ENCODE measurements at places on chromosomes 2 and 18. TPM values are rescaled to one million over a fixed set of nuclear protein-coding genes. Genes with fewer than 3 reads are reported as not detected.

DNA sequence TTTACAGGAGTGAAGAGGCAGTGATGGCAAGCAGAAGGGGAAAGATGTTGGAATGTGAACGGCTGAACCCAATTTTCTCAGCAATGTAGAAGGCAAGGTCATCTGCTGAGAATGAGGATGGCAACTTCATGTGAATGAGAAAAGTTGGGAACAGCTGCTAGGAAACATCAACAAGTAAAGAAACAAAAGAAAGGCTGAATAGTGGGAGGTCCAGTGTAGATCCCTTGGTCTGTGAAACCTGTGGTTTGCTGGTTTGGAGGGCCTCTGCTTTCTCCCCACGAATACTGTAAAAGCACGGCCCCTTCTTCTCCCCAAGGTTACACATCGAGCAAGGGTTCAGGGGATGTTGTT is 27.4 kb downstream of the MARCHF4 start:
- no peaks in the 10 kb centered on the region for H3K36me3 ChIP-seq
- no peak overlapping the region for H3K27ac ChIP-seq
- DNase-seq = no peak
- no peaks in the 10 kb centered on the region for H3K4me1 ChIP-seq

DNA sequence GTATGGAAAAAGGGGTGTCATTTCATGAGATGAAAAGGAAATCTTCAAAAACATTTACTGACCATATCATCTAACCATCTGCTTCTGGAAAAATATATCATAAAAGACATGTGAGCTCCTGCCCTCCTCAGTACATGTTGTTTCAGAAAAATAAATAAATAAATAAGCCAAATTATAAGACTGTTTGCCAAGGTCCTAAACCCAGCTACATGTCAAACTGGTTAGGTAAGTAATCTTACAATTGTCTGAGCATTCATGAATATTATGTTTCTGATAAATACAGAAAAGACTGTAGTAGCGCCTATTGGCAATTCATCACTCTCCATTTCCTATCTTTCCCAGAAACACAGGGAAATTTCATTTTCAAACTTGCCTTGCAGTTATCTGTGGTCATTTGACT is 138.9 kb upstream of the SETBP1 start:
- H3K36me3 ChIP-seq = no peaks in the 10 kb centered on the region
- no peaks in the 10 kb centered on the region for H3K27me3 ChIP-seq
- peaks cover 10% of the 10 kb centered on the region for H3K4me1 ChIP-seq
- H3K27ac ChIP-seq = no peak overlapping the region
- DNase-seq = no peak

DNA sequence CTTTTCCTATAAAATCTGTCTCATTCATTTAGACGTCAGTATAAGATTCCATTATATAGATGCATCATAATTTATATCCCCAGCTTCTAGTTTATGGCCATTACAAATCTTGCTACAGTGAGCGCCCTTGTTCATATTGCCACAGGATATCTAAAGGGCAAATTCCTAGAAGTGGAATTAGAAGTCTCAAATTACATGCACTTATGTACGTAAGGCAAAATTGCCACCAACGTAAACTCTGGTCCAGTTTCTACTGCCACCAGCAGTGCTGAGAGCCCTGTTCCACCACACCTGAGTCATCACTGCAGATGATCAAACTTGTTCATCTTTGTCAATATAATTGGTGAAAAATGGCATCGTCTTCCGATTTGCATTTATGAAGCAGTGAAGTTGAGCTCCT is 90.9 kb upstream of the ID2 start:
- H3K27me3 ChIP-seq = peaks cover 12% of the 10 kb centered on the region
- H3K36me3 ChIP-seq = no peaks in the 10 kb centered on the region
- no peak for DNase-seq
- no peak overlapping the region for H3K4me3 ChIP-seq
- H3K27ac ChIP-seq = no peak overlapping the region

DNA sequence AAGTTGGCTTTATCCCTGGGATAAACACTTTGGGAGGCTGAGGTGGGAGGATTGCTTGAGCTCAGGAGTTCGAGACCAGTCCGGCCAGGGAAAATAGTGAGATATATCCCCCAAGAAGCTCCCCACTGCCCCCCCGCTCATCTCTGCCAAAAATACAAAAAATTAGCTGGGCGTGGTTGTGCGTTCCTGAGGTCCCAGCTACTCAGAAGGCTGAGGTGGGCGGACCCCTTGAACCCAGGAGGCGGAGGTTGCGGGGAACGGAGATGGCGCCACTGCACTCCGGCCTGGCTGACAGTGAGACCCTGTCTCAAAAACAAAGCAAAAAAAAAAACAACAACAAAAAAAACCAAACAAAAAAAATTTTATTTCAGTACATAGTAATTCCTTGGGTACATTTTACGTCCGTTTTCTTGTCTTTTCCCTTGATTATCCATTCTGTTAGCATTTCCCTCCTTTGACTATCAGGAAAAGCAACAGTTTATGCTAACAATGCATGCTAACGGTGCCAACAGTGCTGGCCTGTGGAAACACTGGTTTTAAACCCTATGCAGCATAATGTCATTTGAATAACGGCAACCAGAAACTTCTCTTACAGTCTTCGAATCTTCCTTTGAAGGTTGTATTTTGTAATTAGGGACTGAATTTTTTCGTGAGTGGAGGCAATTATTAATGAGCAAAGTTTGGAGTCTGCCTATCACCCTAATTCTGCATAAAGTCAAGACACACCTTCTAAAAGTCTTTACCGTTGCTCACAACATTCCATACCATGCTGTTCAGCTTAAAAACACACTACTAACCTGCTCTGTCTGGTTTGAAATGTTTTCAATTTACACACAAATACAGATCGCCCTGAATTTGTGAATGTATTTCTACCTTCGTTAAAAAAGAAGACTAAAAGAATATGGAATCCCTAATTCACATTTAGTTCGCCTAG is 721 bp upstream of the MIB1 start:
- H3K4me1 ChIP-seq = peaks cover 9% of the 10 kb centered on the region
- no peak overlapping the region for H3K27ac ChIP-seq
- H3K4me3 ChIP-seq = peak overlapping the region; percentile 97
- no peaks in the 10 kb centered on the region for H3K36me3 ChIP-seq

DNA sequence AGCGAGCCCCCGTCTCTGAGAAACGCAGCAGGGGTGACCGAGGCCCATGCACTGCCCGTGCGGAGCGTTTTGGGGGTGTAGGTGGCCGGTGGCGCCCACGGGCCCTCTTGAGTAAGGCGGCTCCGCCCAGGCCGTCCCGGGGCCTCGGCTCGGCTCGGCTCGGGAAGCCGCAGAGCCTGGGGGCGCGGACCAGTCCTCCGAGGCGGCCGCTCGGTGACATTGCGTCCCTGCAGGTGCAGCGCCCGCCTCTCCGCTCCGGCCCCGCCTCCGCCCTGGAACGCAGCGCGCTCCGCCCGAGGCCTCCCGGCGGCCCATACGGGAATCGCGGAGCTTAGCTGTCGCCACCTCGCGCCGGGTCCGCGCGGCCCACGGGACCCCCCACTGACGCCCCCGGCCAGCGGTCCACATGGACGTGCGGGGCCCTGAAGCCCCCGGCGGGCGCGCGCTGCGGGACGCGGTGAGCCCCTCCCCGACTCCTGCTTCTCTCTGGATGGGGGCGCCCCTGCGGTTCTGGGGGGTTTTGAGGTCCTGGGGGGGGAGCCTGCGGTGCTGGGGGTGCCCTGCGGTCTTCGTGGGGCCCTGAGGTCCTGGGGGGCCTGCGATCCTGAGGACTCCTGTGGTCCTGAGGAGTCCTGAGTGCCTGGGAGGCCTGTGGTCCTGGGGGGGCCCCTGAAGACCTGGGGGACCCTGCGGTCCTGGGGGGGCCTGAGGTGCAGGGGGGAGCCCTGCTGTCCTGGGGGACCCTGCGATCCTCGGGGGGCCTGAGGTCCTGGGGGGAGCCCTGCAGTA is at the start of gene HSBP1L1:
HSBP1L1 (plus strand) TSS at position 314 of the 789 bp plus-strand sequence; CDS start at position 407, 93 bp downstream.
- peak within 1 kb of the TSS; percentile 41 for H3K27ac ChIP-seq
- DNase-seq = peak; percentile 76
- peaks cover 23% of the 10 kb centered on the region for H3K4me1 ChIP-seq
- peak within 1 kb of the TSS; percentile 60 for H3K4me3 ChIP-seq
- no peaks in the 10 kb centered on the region for H3K36me3 ChIP-seq
- peaks cover 6% of the 10 kb centered on the region for H3K27me3 ChIP-seq

- no peak overlapping the region for H3K27ac ChIP-seq
- no peak overlapping the region for H3K4me3 ChIP-seq
- H3K36me3 ChIP-seq = peaks cover 7% of the 10 kb centered on the region
- no peaks in the 10 kb centered on the region for H3K27me3 ChIP-seq
- DNase-seq = no peak
- no peaks in the 10 kb centered on the region for H3K4me1 ChIP-seq
Measured at GRCh38 chr18:70135604-70136003, 69.9 kb downstream of the RTTN start.

GRCh38 chr2:70827388-70827787 is 7.0 kb upstream of the CLEC4F start:
- H3K36me3 ChIP-seq = no peaks in the 10 kb centered on the region
- no peak overlapping the region for H3K27ac ChIP-seq
- DNase-seq = no peak
- no peaks in the 10 kb centered on the region for H3K4me1 ChIP-seq
- H3K27me3 ChIP-seq = no peaks in the 10 kb centered on the region

DNA sequence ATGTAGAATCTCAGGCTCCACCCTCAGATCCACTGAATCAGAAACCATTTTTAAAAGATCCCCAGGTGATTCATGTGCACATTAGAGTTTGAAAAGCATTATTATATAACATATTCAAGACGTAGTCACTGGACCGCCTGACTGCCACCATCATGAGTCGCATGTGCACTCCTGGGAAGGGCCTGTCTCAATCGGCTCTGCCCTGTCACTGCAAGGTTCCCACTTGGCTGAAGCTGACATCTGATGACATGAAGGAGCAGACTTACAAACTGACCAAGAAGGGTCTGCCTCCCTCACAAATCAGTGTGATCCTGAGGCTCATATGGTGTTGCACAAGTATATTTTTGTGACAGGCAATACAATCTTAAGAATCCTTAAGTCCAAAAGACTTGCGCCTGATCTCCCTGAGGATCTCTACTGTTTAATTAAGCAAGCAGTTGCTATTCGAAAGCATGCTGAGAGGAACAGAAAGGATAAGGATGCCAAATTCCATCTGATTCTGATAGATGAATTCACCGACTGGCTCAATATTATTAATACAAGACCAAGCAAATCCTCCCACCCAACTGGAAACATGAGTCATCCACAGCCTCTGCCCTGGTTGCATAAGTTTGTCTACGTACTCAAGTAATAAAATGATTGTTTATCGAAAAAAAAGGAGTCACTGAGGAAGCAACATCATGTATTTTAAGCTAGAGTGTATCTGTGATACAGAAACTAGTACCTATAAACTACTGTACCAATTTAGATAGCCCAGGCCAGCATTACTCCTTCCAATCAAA is 26.2 kb downstream of the ATAD2B start:
- H3K27ac ChIP-seq = no peak overlapping the region
- H3K4me3 ChIP-seq = no peak overlapping the region
- H3K36me3 ChIP-seq = no peaks in the 10 kb centered on the region
- no peaks in the 10 kb centered on the region for H3K27me3 ChIP-seq

- no peak overlapping the region for H3K4me3 ChIP-seq
- H3K4me1 ChIP-seq = no peaks in the 10 kb centered on the region
- no peaks in the 10 kb centered on the region for H3K36me3 ChIP-seq
- DNase-seq = no peak
Measured at GRCh38 chr2:173134703-173135102, 59.1 kb downstream of the MAP3K20 start.

DNA sequence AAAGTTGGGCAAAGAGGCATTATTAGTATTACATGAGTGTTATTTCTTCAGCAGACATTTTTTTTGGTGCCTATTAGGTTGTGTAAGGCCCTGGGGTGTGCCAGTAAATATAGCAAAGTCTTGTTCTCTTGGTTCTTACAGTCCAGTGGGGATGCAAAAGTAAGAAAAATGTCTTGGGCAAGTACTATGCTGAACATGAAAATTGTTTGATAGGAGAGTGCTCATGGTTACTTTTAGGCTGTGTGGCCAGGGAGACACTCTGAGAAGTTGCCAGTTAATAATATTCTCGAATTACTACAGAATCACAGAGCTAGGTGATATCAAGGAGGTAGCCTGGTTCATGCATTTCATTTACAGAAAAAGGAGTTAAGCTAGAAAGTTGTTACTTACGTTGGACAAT is 1.9 kb downstream of the AGFG1 start:
- no peak for DNase-seq
- no peaks in the 10 kb centered on the region for H3K27me3 ChIP-seq
- H3K36me3 ChIP-seq = no peaks in the 10 kb centered on the region
- no peak overlapping the region for H3K27ac ChIP-seq
- H3K4me1 ChIP-seq = peaks cover 33% of the 10 kb centered on the region

GRCh38 chr2:226508683-226509082 is 290.9 kb downstream of the IRS1 start:
- H3K27me3 ChIP-seq = no peaks in the 10 kb centered on the region
- H3K4me1 ChIP-seq = no peaks in the 10 kb centered on the region
- no peak for DNase-seq
- no peak overlapping the region for H3K4me3 ChIP-seq
- H3K36me3 ChIP-seq = no peaks in the 10 kb centered on the region
- H3K27ac ChIP-seq = no peak overlapping the region

GRCh38 chr18:52070291-52070756 is 269.7 kb upstream of the DCC start:
- H3K4me1 ChIP-seq = no peaks in the 10 kb centered on the region
- H3K36me3 ChIP-seq = no peaks in the 10 kb centered on the region
- DNase-seq = no peak
- no peak overlapping the region for H3K4me3 ChIP-seq
- H3K27ac ChIP-seq = no peak overlapping the region

GRCh38 chr2:3316456-3317276 is 61.0 kb downstream of the EIPR1 start:
- no peaks in the 10 kb centered on the region for H3K4me1 ChIP-seq
- H3K36me3 ChIP-seq = no peaks in the 10 kb centered on the region
- H3K27me3 ChIP-seq = no peaks in the 10 kb centered on the region
- no peak overlapping the region for H3K27ac ChIP-seq
- DNase-seq = no peak

DNA sequence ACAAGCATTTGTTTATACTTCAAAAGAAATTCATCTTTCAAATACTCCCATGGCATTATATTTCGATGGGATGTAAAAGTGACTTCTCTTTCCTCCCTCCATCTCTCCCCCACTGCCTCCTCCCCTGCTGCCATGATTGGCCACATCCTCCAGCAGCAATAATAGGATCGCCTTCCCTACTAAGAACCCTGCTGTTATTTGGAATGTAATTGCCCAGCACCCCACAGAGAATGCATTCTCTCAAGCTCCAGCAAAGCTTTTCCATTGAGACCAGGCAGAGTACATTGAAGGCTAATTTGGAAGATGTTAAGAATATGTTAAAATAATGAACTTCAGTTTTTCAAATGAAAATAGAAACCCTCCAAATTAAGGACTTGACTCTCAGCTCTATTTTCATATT is 375.4 kb upstream of the ACVR2A start:
- H3K4me1 ChIP-seq = no peaks in the 10 kb centered on the region
- H3K36me3 ChIP-seq = no peaks in the 10 kb centered on the region
- H3K27me3 ChIP-seq = no peaks in the 10 kb centered on the region
- no peak overlapping the region for H3K4me3 ChIP-seq
- DNase-seq = no peak

GRCh38 chr2:68663371-68664156 is 20.2 kb downstream of the PROKR1 start:
- no peak overlapping the region for H3K27ac ChIP-seq
- no peaks in the 10 kb centered on the region for H3K27me3 ChIP-seq
- H3K4me3 ChIP-seq = no peak overlapping the region
- H3K36me3 ChIP-seq = no peaks in the 10 kb centered on the region
- no peak for DNase-seq

Gene EPHA4
- total RNA-seq = 54.9 TPM

Gene HOXD1
- total RNA-seq = not detected

Gene NOSTRIN
- total RNA-seq = not detected

Gene TEKT4
- total RNA-seq = not detected

Gene CRIM1
- 5.0 TPM for total RNA-seq

Gene PLA2R1
- total RNA-seq = not detected

Gene CSRNP3
- not detected for total RNA-seq

Measured in B cell (primary cell).